ENCODE measurements at places on chromosomes 13 and 19.

- H3K27ac ChIP-seq: no peak overlapping the region
- DNase-seq: no peak
- H3K4me3 ChIP-seq: no peak overlapping the region
- H3K4me1 ChIP-seq: peaks cover 8% of the 10 kb centered on the region
- peaks cover 10% of the 10 kb centered on the region for H3K27me3 ChIP-seq
These were observed 53.4 kb downstream of the FLT3 start for GRCh38 chr13:28046981-28047380.

- no peaks in the 10 kb centered on the region for H3K27me3 ChIP-seq
- H3K27ac ChIP-seq: no peak overlapping the region
- no peak for DNase-seq
- peaks cover 4% of the 10 kb centered on the region for H3K36me3 ChIP-seq
These were observed 11.2 kb downstream of the FEM1A start for GRCh38 chr19:4802711-4803110.

- peak; percentile 30 for DNase-seq
- no peak overlapping the region for H3K27ac ChIP-seq
- H3K4me1 ChIP-seq: no peaks in the 10 kb centered on the region
These were observed 31.1 kb downstream of the CEACAM8 start for GRCh38 chr19:42563352-42564210.

GRCh38 chr13:110331362-110331761 lies 24.3 kb downstream of the COL4A2 start:
- H3K36me3 ChIP-seq: no peaks in the 10 kb centered on the region
- H3K27me3 ChIP-seq: peaks cover 30% of the 10 kb centered on the region
- no peaks in the 10 kb centered on the region for H3K4me1 ChIP-seq
- no peak overlapping the region for H3K4me3 ChIP-seq

- no peaks in the 10 kb centered on the region for H3K27me3 ChIP-seq
- H3K4me3 ChIP-seq: no peak overlapping the region
- no peak for DNase-seq
- no peaks in the 10 kb centered on the region for H3K4me1 ChIP-seq
These were observed 1700.1 kb upstream of the SLC10A2 start for GRCh38 chr13:104766319-104766718.

- no peak overlapping the region for H3K4me3 ChIP-seq
- peaks cover 8% of the 10 kb centered on the region for H3K27me3 ChIP-seq
- no peak overlapping the region for H3K27ac ChIP-seq
- no peak for DNase-seq
- H3K4me1 ChIP-seq: no peaks in the 10 kb centered on the region
These were observed 199.2 kb downstream of the TEX29 start for GRCh38 chr13:111519490-111520170.

DNA sequence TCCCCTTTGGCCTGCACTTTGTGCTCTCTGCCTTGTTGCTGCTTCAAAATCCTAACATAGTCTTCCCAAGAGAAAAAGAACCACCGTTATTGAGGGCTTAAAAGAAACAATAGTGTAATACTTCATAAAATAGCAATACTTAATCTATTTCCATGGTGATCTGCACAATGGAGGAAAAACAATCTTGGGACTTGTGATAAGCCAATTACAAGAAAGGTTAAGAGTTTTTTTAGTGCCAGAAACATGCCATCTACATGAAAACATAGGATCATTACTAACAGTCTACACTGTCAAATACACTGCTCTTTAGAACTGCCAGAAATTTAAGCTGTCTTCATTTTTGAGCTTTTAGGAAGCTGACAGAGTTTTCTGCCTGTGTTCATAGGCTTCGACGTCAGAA lies 54.1 kb upstream of the MAB21L1 start:
- no peak for DNase-seq
- H3K36me3 ChIP-seq: no peaks in the 10 kb centered on the region
- no peaks in the 10 kb centered on the region for H3K27me3 ChIP-seq
- H3K4me3 ChIP-seq: no peak overlapping the region

DNA sequence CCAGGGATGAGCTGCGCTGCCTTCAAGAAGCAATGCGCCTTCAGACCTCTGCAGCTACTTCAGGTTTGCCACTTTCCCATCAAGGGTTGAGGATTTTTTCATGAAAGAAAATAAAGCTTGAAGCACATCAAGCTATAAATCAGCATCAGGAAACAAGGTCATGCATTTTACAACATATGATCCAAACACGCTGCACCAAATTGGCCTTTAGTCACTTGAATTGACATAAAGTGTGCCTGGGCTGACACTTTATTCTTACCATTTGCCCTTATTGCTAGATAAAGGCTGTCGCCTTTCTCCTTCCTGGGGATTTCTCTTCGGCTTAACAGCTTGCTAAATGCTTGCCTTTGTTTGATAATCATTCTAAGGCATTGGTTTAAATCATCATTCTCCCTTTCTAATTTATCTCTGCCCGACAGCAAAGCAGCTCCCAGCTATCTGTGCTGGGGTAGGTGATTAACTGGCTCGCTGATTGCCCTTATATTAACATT lies 87.7 kb downstream of the LHFPL6 start:
- no peak overlapping the region for H3K27ac ChIP-seq
- H3K36me3 ChIP-seq: no peaks in the 10 kb centered on the region
- H3K4me3 ChIP-seq: no peak overlapping the region
- H3K4me1 ChIP-seq: no peaks in the 10 kb centered on the region

DNA sequence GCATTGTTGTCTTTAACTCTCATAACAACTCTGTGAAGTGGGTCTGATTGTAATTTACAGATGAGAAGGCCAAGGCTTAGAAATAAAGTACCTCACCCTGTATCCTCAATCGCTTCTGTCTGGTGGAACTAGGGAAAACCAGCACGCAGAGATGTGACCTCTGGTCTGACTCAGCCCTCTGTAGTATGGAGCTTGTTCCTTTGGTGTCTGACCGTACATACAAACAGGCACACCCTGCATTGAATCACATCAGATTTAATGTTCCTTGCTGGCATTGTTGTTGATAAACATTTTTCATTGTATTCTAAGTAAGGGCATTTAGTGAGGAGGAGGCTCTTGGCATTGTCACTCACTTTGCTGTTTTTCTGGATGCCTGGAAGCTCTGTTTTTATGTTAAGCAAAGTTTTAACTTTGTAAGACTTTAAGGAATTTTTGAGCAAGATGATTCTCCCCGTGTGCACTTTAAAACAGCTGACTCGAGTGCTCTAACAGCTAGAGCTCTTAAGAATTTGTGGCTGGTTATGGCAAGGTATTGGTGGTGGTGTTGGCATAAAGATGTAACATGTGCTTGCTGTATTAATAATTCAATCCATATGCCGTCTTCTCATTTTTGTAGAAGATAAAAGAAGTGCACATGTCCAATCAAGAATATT lies 89.0 kb upstream of the SPATA13 start:
- H3K4me1 ChIP-seq: peaks cover 4% of the 10 kb centered on the region
- H3K27ac ChIP-seq: no peak overlapping the region
- DNase-seq: no peak
- H3K27me3 ChIP-seq: peaks cover 24% of the 10 kb centered on the region
- H3K36me3 ChIP-seq: no peaks in the 10 kb centered on the region
- H3K4me3 ChIP-seq: no peak overlapping the region

GRCh38 chr13:100530671-100531213 lies 57.8 kb downstream of the GGACT start:
- H3K27me3 ChIP-seq: no peaks in the 10 kb centered on the region
- H3K4me1 ChIP-seq: no peaks in the 10 kb centered on the region
- no peak overlapping the region for H3K4me3 ChIP-seq
- H3K27ac ChIP-seq: no peak overlapping the region

- no peak overlapping the region for H3K4me3 ChIP-seq
- no peaks in the 10 kb centered on the region for H3K36me3 ChIP-seq
- DNase-seq: no peak
- H3K4me1 ChIP-seq: no peaks in the 10 kb centered on the region
- no peaks in the 10 kb centered on the region for H3K27me3 ChIP-seq
These were observed 390.4 kb downstream of the RFC3 start for GRCh38 chr13:34208336-34208735.

- H3K4me1 ChIP-seq: peaks cover 67% of the 10 kb centered on the region
- peak; percentile 25 for DNase-seq
- peak overlapping the region; percentile 91 for H3K27ac ChIP-seq
- peak overlapping the region; percentile 49 for H3K4me3 ChIP-seq
These were observed 4.5 kb downstream of the ADGRE1 start for GRCh38 chr19:6891761-6892385.
